Stimulated activated naive CD8-positive, alpha-beta T cell treated with anti-CD3 and anti-CD28 coated beads, Interleukin-15, Interleukin-2, amounts not matched to agents 100 U/mL and 50 U/mL, for 24 hours (primary cell): ENCODE measurements at places on chromosomes 13 and 19.
A peak's percentile ranks its signal among the peaks of the same experiment; 100 is the strongest.

- no peak for DNase-seq
Observed at GRCh38 chr19:13014101-13014920, 19.0 kb downstream of the NFIX start.

DNA sequence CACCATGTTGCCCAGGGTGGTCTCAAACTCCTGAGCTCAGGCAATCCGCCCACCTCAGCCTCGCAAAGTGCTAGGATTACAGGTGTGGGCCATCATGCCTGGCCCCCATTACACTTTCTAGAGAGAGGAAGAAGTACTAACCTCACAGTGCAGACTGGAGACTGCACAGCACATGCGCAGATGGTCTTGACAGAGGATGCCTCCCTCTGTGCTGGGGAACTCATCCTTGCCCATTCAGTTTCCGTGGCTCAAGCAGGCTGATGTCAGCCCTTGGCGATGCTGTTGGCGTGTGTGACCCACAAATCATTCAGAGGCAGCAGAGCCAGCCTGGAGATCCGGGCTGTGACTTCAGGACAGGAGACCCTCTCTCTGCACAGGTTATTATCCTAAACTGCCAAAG is 14.6 kb upstream of the FFAR2 start:
- no peak for DNase-seq

DNA sequence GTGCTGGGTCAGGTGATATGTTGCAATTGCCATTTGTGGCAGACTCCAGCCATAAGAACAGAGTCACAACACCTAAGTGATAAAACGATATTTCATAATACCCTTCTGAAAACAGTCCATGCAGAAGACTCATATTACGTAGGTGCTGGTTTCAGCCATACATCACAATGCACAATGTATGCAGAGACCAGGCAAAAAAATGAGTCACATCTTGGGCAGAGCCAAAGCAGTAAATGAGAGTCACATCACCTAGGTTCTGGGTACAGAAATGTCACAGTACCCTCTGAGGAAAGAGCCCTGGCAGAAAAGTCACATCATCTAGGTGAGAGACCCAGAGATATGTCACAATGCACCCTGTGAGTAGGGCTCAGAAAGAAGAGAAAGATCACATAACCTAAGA is 125.2 kb upstream of the ZNF91 start:
- DNase-seq = no peak

DNA sequence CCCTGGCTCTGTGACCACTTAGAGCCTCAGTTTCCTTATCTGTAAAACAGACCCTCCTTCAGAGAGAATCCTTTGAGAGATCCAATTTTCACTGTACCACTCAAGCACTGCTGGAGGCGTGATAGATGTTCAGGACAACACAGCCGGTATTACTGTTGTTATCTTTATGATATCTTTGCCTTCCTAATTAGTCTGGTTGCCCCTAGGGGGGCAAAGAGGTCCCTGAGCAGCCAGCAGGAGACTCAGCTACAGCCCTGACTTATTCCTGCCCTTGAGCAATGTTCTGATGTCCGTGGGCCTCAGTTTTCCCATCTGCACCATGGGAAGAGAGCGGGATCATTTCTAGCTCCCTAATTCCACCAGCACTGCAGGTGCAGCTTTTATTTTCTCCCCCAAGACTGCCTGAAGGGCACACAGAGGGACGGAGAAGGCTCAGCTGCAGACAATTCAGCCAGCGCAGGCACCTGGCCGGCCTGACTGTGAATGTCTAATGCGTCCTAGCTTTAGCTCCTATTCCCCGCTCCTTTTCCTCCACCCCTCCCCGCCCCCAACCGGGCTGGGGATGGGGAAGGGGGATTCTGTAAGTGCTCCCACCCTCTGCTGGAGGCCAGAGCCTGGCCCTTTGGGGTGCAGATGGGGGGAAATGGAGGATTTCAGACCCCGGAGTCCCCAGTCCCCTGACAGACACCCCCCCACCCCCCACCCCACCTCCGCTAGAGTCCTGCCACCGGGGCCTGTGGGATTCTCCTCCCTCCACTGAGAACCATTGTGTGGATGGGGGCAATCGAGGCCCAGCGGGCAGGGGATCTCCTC is 16.2 kb downstream of the TLE5 start:
- no peak for DNase-seq

DNA sequence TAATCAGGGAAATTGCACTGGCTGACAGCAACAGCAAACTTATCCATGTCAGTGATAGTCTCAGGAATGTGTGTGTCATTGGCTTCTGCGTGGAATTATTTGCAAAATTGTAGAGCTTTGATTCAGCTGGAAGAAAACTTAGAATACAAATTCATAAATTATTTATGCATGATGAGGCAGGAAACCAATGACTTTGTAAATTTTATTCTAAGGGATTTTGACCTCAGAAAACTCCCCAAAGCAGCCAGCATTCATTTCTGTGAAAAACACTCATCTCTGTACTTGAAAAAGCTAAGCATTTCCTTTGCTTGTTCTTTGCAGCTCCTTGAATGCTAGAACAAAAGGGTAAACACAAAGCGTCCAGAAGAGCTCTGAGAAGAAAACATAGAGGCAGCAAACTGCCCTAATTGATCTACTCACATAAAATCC is 162.4 kb downstream of the DCT start:
- DNase-seq = no peak

DNA sequence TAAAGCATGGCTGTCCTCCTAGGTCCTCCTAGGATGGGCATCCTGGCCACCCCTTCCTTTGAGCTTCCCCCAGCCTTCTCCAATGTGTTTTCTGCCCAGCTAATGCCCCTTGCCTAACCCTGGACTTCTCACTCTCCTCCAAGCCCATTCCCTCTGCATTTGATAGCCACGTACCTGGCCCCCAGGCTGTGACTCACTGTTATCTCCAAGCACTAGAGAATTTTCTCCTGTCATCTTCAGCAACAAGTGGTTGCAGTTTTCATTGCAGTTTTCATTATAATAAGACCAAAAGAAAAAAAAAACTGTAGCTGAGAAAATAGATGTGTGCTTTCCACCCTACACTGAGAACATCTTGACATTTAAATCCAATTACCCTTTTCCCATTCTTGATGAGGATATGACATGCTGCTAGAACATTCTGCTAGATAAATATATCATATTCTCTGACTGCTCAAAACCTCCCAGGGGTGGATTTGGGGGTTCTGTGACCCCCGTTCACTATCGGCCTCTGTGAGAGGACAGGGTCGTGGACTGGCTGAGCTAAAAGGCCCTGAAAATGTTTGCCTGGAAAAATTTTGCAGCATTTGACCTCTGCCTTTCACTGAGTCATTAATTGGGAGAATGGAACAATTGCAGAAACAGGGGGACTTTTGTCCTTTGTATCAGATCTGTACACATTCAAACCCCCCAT is 58.8 kb upstream of the KCTD15 start:
- no peak for DNase-seq

GRCh38 chr13:110129076-110129475 is 177.9 kb downstream of the COL4A1 start:
- DNase-seq = no peak

- DNase-seq = no peak
Observed at GRCh38 chr13:95642999-95643398, 1.5 kb downstream of the DZIP1 start.

DNA sequence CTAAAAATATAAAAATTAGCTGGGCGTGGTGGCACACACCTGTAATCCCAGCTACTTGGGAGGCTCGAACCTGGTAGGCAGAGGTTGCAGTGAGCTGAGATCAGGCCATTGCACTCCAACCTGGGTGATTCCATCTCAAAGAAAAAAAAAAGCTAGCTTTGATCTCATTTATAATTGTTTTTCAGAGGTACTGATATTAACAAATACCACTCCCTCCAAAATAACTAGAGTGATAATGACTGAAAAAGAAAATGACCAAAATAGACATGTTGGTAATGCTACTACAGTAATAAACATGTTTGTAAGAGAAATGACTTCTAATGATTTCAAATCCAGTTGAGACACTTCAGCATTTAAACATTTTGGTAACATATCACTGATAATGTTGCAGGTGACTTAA is 13.0 kb downstream of the PDCD5 start:
- DNase-seq = no peak

DNA sequence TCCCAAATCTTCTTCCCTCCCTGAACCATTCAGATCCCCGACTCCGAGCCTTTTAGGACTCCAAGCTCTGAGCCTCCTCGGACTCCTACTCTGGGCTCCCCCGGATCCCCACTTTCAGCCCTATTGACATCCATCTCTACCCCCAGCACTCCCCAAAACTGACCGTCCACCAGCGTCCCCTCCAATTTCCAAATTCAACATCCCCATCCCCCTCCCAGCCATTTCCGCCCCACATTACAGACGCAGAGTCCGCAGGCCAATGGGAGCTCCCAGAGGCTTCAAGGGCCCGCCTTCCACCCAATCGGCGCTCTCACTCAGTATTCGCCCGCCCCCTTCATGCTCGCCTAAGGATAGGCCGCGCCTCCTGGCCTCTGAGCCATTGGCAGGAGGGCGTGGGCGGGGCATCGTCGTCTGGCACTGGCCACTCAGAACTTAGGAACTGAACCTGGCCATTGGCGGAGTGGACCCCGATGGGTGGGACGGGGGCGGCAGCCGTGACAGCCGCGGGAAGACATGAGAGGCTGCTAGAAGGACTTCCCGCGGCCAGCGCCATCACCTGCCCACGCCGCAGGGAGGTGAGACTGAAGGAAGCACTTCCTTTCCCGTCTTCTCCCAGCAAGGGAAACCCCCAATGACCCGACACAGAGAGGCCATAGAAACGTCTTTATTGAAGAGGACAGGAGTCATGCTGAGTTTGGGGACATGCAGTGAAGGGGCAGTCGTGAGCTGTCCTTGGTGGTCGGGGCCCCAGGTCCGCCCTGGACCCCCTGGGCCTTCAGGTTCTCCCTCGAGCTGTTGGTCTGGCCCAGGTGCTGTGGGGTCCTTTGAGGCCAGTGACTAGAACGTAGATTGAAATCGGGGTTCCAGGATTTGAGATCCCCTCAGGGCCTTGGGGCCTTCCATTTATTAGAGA is at the start of gene ALKBH6:
Gene ALKBH6 (minus strand): TSS at position 202 of the 913 bp plus-strand sequence. CDS start 816 bp downstream, outside the sequence.
- peak; percentile 100 for DNase-seq

GRCh38 chr13:71459708-71460107 is 407.3 kb downstream of the DACH1 start:
- DNase-seq = no peak

GRCh38 chr19:32566246-32566830 is 14.7 kb upstream of the PDCD5 start:
- no peak for DNase-seq
